ENCODE measurements at places on chromosomes 6 and 20.

GRCh38 chr6:28634761-28635546 is 109.3 kb downstream of the GPX5 start:
- DNase-seq = no peak

- DNase-seq = no peak
Measured at GRCh38 chr6:78942446-78942845, 75.1 kb downstream of the IRAK1BP1 start.

DNA sequence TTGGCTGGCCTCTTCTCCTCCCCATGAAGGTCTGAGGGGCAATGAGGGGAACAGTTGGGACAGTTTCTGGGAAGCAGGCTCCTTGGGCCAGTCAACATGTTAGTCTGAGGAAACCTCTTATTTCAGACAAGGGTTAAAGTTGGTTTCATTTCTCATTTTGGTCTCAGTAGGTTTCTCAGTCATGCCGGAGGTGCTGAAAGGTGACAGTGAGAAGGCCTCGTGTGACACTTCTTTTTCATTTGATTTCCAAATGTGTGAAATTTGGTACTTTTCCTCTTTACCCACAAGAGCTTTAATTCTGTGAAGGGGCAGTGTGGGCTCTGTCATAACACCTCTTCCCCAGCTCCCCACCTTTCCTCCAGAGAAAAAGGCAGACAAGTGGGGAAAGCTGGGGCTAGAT is 7.5 kb upstream of the GLP1R start:
- no peak for DNase-seq

- DNase-seq = no peak
Measured at GRCh38 chr6:9914951-9915350, 499.9 kb downstream of the TFAP2A start.

DNA sequence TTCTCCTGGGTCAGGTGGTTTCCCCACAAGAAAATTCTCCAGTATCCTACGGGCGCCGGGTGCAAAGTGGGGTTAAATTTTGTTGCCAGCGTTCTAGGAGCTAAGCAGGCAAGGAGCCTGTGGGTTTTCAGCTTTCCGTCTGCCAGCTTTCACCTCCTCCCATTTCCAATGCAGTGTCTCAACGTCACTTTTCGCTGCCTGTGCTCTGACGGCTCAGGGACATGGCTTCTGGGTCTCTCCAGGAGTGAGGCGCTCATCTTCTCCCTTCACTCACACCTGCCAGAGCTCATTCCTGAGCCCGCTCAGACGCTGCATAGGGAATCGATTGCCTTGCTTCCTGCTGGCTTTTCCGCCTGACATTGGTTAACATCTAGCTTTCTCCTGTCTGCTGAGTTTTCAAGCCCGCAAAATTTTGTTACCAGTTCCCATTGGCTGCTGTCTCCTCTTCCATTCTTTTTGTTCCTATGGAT is 7.3 kb upstream of the NAA20 start:
- DNase-seq = no peak

DNA sequence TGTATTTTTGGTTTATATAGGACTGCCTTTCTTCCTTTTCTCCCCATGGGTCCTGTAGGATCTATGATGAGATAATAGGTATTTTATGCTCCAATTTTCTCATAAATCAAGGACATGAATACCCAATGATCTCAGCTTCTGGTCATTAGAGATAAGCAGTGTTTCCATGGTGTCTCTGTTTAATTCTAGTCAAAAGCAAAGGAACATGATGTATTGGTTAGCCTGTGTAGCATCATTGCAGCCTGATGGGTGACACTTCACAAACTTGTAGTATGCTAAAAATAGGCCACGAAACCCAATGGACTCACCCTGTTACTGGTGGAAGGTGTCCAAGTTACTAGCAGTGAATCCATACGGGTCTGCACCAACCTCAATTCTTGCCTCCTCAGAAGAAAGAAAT is 116.2 kb upstream of the SNX9 start:
- no peak for DNase-seq

DNA sequence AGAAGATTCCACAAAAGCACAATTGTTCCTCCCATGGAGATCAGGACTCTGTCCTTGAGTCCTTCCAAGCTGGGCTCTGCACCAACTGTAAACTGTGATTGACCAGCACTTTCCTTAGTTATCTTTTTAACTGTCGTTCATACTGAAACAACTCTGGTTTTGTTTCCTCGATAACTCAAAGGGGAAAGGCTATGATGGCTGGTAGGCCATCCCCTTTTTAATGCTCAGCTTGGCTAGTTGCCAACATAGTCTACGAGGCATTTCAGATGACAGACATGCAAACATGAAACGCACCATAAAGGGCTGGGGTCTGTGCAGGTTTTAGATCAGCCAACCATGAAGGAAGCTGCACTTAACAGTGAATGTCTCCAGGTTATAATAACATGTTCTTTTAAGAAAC is 497.1 kb upstream of the ARID1B start:
- no peak for DNase-seq

GRCh38 chr6:85417336-85417735 is 32.5 kb upstream of the NT5E start:
- no peak for DNase-seq
